ENCODE measurements at places on chromosomes 1 and 21.

GRCh38 chr1:110258734-110259133 is 48.6 kb downstream of the KCNC4 start:
- DNase-seq, result no peak

DNA sequence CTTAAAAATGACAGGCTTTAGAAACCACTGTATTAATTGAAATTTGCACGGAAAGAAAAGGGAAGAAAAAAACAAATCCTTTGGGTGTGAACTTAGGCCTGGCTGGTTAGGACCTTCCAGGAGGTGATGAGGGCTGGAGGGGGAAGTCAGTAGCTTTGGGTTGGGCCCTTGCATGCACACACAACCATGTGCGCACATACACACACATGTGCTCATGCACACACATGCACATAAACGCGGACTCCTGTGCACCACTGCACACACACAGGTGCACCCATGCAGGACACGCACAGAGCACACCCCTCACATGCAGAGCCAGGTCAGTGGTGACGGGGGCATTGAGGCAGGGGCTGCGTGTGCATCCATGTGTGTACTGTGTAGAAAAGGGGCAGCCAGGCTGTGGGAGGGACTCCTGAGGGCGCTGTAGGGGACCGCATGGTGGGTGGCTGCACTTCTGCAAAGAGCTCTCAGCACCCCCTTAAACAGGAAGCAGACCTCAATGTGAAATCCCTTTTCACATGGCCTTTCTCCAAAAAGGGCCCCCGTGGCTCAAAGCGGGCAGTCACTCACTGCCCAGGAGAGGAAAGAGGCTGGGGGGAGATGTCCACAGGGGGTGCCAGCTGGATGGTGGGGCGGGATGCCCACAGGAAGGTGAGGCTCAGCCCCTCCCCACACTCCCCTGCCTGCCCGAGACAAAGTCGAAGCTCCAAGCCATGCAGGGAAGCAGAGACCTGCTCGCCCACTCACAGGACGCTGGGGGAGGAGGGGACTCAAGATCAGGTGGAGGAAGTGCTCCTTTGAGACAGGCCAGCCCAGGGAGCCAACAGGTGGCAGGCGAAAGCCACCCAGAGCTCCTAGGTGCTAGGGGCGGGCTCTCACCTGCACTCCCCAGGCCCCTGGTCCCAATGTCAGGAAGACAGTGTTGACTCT is 95.2 kb downstream of the ITPKB start:
- DNase-seq, result peak; percentile 61

GRCh38 chr1:105396001-105396400 is 1646.3 kb downstream of the AMY1C start:
- DNase-seq, result no peak

GRCh38 chr1:82225421-82226185 is 424.9 kb downstream of the ADGRL2 start:
- DNase-seq, result no peak

DNA sequence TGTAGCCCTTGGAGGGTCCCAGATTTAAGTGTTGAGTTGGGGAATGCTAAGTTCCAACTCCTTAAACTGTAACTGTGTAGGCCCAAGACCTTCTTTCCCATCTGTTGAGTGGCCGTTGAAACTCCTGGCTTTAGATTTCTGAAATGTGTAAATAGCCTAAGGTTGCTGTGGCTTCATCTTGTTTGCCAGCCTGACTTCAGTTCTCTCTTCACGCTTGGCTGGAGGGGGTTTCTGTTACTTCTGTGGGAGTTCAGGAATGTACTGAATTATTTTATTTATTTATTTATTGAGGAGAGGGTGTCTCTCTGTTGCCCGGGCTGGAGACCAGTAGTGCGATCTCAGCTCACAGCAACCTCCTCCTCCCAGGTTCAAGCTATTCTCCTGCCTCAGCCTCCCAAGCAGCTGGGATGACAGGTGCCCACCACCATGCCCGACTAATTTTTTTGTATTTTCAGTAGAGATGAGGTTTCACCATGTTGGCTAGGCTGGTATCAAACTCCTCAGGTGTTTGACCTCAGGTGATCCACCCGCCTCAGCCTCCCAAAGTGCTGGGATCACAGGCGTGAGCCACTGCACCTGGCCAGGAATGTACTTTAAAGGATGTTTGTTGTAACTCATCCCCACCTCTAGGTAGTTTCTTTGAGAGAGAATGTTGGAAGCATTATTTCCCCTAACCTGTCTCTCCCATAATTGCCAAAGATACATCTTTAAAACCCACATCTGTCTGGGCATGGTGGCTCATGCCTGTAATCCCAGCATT is 5.9 kb downstream of the TTC39A start:
- no peak for DNase-seq

GRCh38 chr1:228142701-228143136 is 2.6 kb downstream of the GUK1 start:
- no peak for DNase-seq

GRCh38 chr1:239418681-239419080 is 32.3 kb downstream of the CHRM3 start:
- DNase-seq, result no peak

GRCh38 chr1:89682611-89683010 is 49.7 kb downstream of the LRRC8C start:
- no peak for DNase-seq
